ENCODE measurements at places on chromosomes 1 and 21.
A peak's percentile ranks its signal among the peaks of the same experiment; 100 is the strongest.

DNA sequence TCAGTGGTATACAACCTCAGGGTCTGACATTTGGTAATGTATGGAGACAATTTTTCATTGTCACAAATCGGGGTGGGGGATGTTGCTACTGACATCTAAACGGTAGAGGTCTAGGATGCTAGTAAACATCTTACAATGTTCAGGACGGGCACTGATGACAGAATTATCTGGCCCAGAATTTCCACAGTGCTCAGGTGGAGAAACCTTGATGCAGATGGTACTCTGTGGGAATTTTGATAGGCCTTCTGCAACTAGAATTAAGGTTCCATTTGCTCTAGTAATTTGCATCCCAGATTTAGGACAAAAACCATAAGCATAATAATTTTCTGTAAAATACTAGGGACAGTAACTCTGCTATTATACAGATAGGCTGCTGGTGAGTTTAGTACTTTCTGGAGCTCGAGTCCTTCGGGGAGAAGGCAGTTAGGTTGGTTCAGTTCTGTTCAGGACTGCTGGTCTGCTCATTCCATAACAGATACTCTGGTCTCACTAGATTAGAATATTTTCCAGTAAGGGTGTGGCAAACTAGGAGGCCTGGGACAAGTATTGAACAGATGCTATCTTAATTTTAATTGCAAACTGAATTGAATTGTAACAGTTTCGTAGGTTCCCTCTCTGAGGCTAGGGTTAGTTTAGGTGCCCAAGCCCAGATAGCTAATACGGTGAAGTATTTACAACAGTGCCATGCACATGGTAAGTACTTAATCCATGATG, 11.4 kb downstream of the METTL13 start:
- no peak for DNase-seq

GRCh38 chr1:2381741-2382620, 9.4 kb downstream of the MORN1 start:
- DNase-seq: peak; percentile 31

GRCh38 chr1:109373126-109373525, 24.6 kb downstream of the SORT1 start:
- no peak for DNase-seq

- no peak for DNase-seq
These were observed 110.5 kb downstream of the MAST2 start for GRCh38 chr1:45913731-45914501.

GRCh38 chr1:10204003-10204642, 6.2 kb upstream of the KIF1B start:
- no peak for DNase-seq

DNA sequence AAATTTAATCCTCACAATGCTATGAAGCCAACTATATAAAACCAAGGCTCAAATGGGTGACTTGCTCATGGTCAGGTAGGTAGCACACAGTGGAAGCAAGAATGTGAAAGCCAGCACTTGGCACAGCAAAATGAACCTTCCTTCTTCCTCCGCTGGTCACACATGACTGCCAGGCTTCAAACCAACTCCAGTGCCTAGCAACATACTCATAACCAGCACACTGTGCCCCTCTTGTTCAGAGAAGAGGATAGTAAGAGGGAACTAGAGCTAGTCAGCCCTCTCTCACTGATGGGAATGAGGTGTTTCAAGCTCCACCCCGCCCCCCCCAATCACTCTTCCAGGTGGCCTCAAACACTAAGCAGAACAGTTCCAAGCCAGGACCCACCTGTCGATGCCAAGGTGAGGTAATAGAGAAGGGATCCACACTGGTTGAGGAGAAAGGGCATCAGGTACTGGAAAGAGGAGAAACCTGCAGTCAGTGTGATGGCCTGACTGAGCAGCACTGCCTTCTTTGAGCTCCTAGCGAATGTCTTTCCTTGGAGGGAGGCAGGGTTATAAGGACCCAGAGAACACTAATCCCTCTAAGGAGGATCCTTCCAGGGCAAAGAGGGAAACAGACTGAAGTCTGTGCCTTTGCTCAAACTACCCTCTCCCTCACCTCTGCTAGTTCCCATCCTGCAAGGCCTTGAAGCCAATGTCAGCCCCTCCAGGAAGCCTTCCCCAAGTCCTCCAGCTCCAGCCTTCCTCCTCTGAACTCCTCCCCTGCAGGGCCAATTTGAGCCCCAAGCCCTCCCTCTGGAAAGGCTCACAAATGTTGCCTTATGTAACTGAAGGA, 1.2 kb downstream of the TMEM234 start:
- no peak for DNase-seq

DNA sequence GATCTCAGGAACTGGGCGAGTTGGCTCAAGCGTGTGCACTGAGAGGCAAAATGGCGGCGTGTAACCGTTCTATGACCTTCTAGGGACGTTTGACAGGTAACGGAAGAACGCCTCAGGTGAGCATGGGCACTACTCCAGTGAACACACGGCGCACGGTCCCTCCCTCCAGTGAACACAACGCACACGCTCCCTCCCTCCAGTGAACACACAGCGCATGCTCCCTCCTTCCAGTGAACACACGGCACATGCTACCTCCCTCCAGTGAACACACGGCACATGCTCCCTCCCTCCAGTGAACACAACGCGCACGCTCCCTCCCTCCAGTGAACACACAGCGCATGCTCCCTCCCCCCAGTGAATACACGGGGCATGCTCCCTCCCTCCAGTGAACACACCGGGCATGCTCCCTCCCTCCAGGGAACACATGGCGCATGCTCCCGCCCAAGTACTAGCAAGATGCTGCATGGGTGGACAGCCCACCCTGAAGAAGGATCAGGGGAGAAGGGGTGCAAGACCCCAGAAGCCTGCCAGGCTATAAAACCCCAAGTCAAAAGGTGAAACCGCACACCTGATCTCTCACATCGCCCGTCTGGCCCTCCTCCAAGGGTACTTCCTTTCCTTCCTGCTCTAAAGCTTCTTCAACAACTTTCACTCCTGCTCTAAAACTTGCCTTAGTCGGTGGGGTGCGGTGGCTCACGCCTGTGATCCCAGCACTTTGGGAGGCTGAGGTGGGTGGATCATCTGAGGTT, 3.5 kb downstream of the C1orf159 start:
- DNase-seq: no peak

GRCh38 chr1:108570128-108570527, 10.2 kb downstream of the EEIG2 start:
- no peak for DNase-seq

- no peak for DNase-seq
These were observed 55.2 kb downstream of the S100B start for GRCh38 chr21:46549650-46550049.

GRCh38 chr1:65525266-65526048, 105.0 kb downstream of the LEPR start:
- DNase-seq: no peak

GRCh38 chr21:36747815-36748383, 49.0 kb downstream of the SIM2 start:
- no peak for DNase-seq

- DNase-seq: no peak
These were observed 573.3 kb upstream of the NCAM2 start for GRCh38 chr21:20424943-20425342.

- DNase-seq: no peak
These were observed 105.9 kb downstream of the PIK3R3 start for GRCh38 chr1:46026531-46026930.

DNA sequence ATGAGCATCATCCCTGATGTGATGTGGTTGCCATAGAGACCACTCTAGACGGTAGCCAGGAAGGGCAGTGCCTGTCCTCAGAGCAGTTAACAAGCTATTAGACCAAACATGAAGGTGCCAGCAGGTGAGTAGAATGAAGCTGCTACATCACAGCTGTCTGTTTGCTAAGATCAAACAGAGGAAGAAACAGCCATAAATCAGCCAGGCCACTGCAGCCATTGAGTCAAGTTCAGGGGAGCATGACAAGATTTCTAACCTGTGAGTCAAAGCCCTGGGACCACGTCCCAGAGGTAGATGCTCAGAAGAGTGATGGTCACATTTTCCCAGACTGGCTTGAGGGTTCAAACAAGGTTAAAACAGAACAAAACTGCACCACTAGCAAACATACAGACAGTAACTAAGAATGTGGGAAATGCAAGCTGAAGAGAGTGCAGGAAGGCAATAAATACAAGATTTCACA, 450.6 kb upstream of the DAB1 start:
- no peak for DNase-seq

DNA sequence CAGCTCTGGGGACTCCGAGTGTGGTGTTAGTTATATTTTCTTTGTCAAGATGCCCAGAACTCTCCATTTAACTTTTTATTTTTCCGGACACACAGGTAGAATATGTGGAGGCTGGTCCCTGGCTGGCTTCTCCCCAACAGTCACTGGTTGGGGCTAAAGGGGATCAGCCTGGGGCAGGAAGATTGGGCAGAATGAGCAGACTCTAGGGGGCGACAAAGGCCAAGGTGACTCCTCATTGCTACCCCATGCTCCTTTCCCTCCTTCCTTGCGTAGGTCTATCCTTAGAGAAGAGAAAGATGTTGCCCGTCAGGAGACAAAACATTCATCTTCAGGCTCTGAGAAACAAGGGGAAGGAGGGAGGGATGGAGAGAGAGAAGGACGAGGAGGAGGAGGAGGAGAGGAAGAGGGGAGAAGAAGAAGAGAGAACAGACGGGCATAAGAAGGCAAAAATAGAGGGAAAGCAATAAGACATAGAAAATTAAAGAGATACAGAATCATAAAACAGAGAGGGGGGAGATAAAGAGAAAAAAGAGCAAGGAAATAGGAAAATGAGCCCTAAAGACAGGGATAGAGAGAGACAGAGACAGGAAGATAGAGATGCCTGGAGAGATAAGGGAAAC, 89.9 kb downstream of the FOXD2 start:
- DNase-seq: no peak

GRCh38 chr1:41503538-41504113, 19.1 kb upstream of the EDN2 start:
- no peak for DNase-seq

DNA sequence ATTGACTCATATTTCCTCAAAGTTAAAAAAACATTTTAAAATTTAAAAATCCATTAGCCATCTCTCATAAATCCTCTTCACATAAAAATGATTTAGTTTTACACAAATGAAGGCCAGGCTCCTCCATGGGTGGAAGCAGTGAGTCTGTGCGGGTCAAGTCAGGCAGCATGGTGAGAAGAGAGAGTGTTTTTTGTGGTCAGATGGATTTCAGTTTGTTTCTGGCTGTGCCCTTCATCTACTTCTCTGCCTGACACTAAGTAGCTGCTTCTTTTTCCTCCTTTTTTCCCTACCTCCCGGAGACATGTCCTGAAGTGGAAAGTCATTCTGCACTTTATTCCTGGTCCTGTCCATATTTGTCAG, 10.3 kb downstream of the PLA2G4A start:
- no peak for DNase-seq

DNA sequence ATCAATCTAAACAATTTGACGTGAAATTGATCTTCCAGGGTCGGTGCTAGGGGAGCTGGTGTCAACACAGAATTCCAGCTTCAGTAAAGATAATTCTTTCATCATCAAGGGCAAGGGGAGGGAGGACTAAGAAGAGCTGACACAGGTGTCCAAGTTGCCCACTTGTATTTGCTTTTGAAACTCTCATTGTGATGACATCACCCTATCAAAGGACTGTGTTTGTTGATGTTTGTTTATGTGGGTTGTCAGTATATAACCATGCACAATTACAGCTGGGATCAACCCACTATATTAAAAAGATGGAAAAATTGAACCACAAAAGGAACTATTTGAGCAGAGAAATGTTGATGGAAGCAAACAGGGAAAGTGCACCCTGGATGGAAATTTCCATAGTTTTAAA, 48.8 kb downstream of the ZC3H11B start:
- no peak for DNase-seq

DNA sequence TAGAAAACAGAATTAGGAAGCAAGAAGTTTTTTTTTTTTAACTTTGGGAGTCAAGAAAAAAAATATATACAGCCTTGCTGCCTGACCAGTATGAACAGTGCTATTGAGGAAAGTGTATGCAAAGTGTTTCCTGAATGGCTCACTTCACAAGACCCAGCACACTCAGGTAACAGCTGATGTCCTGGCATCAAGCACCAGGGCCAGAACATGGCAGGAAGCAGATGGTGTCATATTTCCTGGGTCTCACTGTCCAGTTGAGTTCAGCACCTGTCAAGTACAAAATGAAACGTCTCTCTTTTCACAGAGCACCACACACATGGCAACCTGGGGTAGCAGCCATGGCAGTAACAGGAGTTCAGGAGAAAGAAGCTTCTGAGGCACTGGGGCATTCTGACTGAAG, 372.3 kb downstream of the TTLL7 start:
- no peak for DNase-seq

GRCh38 chr21:22855581-22855980, 1857.4 kb downstream of the NCAM2 start:
- DNase-seq: no peak

DNA sequence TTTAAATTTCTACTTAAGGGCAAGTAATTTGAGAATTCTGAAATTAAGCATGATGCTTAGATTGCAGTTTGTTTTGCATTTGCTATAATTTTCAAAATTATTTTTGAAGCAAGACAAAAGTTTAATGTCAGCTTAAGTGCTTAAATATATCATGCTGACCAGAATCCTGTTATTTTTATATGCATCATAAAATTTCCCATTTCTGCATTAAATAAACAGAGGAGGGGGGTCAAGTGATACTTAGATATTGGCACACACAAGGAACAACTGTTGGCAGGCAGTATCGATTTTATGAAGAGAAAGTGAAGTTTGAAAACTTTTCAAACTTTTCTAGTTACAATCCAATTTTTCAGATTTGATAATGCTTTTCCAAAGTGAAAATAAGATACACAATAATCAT, 61.0 kb downstream of the MIER1 start:
- no peak for DNase-seq

DNA sequence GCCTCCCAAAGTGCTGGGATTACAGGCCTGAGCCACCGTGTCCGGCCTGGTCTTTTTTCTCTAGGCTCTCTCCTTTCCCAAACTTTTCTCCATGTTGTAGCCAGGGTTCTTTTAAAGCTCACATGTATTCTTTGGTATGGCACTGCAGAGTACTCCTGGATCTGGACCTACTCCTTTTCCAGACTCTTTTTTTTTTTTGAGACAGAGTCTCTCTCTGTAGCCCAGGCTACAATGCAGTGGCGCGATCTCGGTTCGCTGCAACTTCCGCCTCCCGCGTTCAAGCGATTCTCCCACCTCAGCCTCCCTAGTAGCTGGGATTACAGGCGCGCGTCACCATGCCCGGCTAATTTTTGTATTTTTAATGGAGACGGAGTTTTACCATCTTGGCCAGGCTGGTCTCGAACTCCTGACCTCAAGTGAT, 602 bp upstream of the MED18 start:
- no peak for DNase-seq

DNA sequence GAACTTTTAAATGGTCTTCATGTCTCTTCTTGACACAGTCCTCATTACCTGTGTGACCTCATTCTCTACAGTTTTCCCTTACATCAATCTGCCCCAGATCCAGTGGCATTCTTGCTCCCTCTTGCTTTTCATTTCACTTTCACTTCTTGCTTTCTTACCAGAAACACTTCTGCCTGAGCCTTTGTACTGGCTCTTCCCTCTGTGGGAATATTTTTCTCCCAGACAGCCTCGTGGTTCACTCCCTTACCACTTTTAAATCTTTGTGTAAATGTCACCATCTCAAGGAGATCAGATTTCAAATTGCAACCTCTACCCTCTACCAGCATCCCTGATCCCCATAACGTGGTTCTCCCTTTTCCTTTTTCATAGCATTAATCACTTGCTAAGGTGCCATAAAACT, 73.2 kb downstream of the DISC1 start:
- DNase-seq: no peak

All from GOT3 (cell line).